ENCODE measurements at places on chromosomes 16 and 17.

DNA sequence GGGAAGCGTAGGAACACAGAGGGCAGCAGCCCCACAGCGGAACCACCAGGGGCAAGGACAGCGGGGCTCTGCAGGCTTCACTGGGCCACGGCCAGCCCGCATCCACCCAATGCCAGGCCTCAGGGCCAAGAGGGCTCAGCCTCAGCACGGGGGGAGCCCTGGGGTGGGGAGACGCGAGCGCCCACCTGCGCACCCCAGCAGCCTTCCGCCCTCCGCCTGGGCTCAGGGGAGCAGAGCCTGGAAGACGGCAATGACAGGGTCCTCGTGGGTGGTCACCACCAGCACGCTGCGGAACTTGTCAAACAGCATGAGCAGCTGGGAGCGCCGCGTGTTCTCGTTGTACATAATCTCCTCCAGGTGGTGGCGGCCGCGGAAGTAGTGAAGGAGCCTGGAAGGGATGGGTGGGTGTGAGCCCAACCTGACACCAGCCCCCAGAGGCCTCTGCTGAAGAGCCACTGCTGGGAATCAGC lies 8.5 kb downstream of the MPG start:
- no peak for DNase-seq

- DNase-seq, result no peak
Measured at GRCh38 chr17:71870546-71870862, 250.3 kb upstream of the SOX9 start.

GRCh38 chr16:84065536-84066132 lies 23.0 kb upstream of the SLC38A8 start:
- no peak for DNase-seq

DNA sequence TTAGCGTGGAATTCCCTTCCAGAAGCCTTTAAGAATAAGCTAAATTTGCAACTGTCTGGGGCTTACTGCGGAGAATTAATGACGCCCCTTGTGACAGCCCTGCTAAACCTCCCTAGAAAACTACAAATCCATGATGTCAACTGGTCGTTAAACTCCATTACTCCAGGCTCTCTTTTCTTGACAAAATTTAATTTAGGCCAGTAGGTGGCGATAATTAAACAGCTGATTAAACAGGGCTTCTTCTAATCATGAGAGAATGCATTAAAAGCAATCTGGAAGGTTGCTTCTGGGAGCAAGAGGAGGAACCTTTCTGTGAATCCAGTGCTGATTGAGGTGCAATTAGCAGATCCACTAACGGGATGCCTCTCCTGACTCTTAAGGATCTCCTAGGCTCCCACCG lies 8.1 kb upstream of the NLRP1 start:
- DNase-seq, result no peak

- no peak for DNase-seq
Measured at GRCh38 chr16:72120026-72120425, 26.4 kb downstream of the DHX38 start.

DNA sequence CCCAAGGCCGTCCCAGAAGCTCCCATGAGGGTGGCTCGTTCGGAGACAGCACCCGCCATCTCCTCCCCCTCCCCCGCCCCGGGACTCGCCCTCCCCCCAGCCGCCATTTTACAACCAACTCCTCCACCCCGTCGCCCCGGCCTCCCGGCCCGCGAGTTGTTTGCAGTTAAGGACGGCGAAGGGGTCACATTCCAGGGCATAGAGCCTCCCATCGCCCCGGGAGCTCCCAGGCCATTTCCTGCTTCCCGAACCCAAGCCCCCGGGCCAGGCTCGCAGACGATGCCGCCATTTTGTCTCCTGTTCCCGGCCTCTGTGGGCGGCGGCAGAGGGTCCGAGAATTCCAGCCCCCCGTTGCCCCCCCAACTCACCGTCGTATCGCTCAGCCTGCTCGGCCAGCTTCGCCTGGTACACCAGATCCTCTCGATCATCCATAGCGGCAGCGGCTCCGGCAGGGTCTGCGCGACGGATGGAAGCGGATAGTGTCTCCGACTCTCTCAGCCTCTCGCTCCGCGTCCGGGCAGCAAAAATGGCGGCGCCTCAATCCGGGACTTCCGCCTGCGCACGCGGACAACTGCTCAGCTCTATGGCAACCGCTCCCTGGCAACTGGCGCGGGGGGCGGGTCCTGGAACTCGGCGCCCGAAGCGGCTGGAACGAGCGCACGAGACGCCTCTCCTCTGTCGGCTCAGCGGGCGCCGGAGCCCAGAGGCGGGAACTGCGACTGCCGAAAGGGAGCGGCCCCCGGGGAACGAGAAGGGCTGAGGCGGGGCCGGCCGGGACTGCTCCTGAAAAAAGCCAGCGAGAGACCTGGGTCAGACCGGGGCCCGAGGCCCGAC lies at the start of gene YWHAE:
Gene YWHAE (minus strand): TSS at position 544 of the 834 bp plus-strand sequence. CDS start 112 bp downstream, at position 432.
- peak; percentile 86 for DNase-seq

GRCh38 chr17:32020943-32021614 lies 13.9 kb downstream of the LRRC37B start:
- DNase-seq, result no peak

DNA sequence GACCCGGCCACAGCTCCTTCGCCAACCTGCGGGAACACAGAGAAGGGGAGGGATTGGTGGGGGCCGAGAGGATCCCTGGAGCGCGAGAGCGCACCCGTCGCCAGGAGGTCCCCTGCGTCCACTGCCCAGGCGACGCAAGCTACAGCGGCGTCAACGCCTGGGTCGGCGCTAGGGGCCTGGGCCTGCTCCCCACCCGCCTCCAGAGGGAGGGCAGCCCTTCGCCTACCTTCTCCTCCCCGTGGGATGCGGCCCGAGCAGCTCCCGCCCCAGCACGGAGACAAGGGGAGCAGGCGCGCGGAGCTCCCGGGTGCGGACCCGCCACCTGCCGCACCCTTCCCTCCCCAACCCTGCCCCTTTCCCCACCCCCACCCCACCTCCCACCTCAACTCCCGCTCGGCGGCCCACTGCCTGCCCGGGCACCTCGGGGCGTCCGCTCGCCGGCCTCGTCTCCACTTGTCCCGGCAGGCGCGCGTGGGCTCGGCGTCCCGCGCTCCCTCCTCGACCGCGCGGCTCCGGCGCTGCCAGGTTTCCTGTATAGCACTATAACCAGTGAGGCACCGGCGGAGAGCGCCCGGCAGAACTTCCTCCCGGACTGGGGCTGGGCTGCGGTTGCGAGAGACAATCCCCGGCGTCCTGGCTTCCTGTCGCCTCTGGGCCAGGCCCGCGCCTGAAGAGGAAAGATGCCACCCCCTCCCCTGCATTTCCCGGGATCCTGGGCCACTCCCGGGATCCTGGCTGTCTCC lies 119.1 kb upstream of the SMURF2 start:
- no peak for DNase-seq

DNA sequence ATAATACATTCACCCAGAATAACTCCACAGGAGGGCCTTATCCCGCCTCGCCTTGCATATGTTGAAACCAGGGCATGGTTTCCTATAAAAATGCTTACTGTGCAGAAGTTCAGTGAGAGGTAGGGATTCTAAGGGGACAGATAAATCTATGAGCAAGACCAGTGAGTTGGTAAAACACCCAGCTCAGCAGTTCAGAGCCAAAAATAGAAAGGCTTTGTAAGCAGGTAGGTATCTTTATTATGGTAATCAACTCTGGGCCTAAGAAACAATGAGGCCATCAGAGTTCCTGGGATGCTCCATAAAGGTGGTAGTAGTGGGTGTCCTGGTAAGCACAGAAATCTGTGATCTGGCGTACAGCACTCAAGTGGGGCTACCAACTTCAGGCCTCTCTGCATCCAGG lies 549.4 kb upstream of the CDH5 start:
- no peak for DNase-seq

- no peak for DNase-seq
Measured at GRCh38 chr17:4483012-4483840, 15.5 kb upstream of the SPNS2 start.

GRCh38 chr17:79803997-79804855 lies 7.3 kb upstream of the CBX8 start:
- DNase-seq, result no peak

DNA sequence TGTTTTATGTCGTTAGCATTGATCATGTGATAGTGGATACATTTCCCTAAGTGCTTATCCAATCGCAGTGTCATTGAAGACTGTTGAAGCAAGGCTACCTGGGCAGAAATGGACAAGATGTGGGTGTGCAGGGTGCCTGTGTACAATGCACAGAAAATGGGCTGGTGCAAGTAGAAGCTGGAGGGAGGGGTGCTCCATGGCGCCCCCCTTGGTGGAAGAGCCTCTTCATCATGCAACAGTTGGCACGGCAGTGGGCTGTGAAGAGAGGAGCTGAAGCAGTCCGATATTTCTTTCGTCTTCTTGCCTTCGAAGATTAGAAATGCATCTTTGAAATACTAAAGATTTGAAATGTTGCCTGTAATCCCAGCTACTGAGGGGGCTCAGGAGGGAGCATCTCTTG lies 100.5 kb downstream of the PLCG2 start:
- DNase-seq, result no peak

- DNase-seq, result no peak
Measured at GRCh38 chr16:72255786-72256185, 83.8 kb upstream of the PMFBP1 start.

DNA sequence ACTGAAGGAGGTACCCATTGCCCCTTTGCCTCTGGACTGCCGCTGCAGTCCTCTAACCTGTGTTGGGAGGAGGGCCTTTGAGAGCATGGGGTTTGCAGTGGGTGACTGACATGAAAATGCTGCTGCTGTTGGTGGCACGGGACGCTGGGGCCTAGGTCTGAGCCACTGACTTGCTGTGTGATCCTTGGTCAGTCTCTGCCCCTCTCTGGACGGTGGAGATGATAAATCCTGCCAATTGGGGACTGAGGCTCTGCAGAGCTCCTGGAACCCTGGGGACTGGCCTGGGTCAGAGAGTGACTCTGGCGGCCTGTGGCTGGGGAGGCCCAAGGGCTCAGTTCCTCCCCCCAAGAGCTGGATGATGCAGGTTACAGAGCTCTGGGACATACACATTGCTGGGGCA lies 6.1 kb upstream of the PYDC1 start:
- DNase-seq, result no peak
